ENCODE measurements at places on chromosomes 5 and 9. TPM values are rescaled to one million over a fixed set of nuclear protein-coding genes. Genes with fewer than 3 reads are reported as not detected.
A peak's percentile ranks its signal among the peaks of the same experiment; 100 is the strongest.

CXCL14 gene
- total RNA-seq: 0.26 TPM

SLC34A3 gene
- not detected for total RNA-seq

LURAP1L gene
- total RNA-seq: 87.6 TPM

PCDHGA4 gene
- 7.6 TPM for total RNA-seq

OR1Q1 gene
- total RNA-seq: not detected

TMC1 gene
- not detected for total RNA-seq

- H3K4me1 ChIP-seq: peaks cover 7% of the 10 kb centered on the region
- no peak overlapping the region for H3K27ac ChIP-seq
- no peaks in the 10 kb centered on the region for H3K27me3 ChIP-seq
- no peaks in the 10 kb centered on the region for H3K36me3 ChIP-seq
- no peak for DNase-seq
These were observed 89.8 kb downstream of the NTRK2 start for GRCh38 chr9:84759300-84759750.

GRCh38 chr5:16617274-16617968 lies 624 bp upstream of the RETREG1 start:
- H3K36me3 ChIP-seq: no peaks in the 10 kb centered on the region
- peaks cover 20% of the 10 kb centered on the region for H3K27me3 ChIP-seq
- peak overlapping the region; percentile 49 for H3K4me3 ChIP-seq

DNA sequence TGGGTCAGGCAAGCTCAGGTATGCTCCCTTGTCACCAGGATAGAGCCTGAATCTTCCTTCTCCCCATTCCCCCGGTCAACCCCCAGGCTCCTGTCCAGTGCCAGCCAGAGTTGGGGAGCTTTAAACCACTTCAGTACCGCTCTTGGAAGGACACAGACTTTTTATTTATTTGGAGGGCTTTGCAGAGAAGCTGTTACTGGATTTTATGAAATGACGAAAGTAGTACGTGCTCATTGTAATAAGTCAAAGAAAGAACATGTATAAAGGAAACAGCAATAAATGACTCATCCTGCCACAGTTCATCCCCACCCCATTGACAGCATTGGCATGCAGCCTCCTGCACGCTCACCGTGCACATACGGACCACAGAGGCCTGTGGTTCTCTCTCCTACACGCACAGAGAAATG lies 230.3 kb downstream of the AUH start:
- H3K4me1 ChIP-seq: peaks cover 15% of the 10 kb centered on the region
- H3K27ac ChIP-seq: peak overlapping the region; percentile 96
- DNase-seq: peak; percentile 100
- no peaks in the 10 kb centered on the region for H3K36me3 ChIP-seq

- peak; percentile 57 for DNase-seq
- no peak overlapping the region for H3K27ac ChIP-seq
- no peaks in the 10 kb centered on the region for H3K27me3 ChIP-seq
These were observed 5.7 kb downstream of the ZNF366 start for GRCh38 chr5:72501488-72501887.

- H3K27ac ChIP-seq: no peak overlapping the region
- no peaks in the 10 kb centered on the region for H3K27me3 ChIP-seq
- H3K36me3 ChIP-seq: peaks cover 19% of the 10 kb centered on the region
- peaks cover 8% of the 10 kb centered on the region for H3K4me1 ChIP-seq
- no peak overlapping the region for H3K4me3 ChIP-seq
These were observed 18.9 kb downstream of the CLPTM1L start for GRCh38 chr5:1325870-1326531.

DNA sequence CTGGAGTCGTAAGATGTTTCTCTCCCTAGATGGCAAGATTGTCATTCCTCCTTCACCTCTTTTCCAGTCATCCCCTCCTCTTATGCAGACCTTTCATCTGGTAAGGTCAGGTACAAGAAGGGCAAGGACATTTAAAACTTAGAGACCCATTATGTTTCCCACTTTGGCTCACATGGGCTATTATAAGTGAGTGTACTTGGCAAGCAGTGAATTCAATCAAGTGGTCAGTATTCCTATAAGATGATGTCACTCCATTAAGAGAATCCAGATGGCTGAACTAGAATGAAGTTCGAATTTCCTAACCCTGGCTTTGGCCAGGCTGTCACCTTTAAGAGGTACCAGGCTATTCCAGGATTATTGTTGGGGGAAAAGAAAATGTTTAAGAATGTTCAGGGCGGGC lies 32.2 kb downstream of the ZNF131 start:
- H3K27ac ChIP-seq: peak overlapping the region; percentile 22
- H3K27me3 ChIP-seq: no peaks in the 10 kb centered on the region
- no peaks in the 10 kb centered on the region for H3K36me3 ChIP-seq
- no peak overlapping the region for H3K4me3 ChIP-seq
- peak; percentile 71 for DNase-seq

DNA sequence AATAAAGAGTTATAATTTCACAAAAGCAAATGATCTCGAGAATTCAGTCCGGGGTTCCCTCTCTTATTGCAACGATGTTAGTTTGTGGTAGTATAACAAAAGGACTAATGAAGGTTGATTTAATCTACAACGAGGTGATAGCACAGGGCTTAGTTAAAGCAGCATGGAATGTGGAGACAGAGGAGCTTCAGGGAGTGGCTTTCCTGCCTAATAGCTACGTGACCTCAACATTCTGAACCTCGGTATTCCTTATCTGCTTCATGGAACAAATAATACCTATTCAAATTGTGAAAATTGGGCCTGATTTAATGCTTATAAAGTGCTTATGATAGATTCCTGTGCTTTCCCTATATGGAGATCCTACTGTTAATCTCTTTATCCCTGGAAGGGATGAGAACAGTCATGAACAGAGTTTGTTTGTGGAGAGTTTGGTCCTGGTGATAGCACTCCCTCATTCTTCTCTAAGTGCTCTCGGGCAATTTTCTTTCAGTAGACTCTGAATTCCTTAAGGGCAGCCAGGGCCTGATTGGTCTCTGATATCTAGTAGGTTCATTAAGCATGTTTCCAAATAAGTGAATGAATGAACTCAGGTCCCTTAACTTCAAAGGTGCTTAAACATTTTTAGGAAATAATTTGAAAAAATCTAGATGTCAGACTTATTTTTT lies 104.1 kb upstream of the TUT7 start:
- no peak for DNase-seq
- no peaks in the 10 kb centered on the region for H3K27me3 ChIP-seq
- no peak overlapping the region for H3K27ac ChIP-seq
- no peaks in the 10 kb centered on the region for H3K36me3 ChIP-seq
- H3K4me3 ChIP-seq: no peak overlapping the region

DNA sequence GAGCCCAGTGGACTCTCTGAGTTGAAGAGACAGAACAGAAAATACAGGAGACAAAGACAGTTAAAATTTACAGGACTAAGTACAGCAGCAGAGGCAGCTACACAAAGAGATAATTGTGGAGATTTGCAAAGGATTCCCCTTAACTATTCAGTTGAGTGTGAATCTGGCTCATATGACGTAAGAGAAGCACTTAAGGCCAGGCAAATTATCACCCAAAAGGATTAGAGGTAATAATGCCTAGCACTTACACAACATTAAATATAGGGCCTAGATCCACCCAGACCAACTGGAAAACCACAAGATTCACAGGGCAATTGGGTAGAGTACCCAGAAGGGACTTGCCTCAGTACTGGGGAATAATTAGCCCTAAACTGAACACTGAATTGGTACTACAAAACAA lies 41.3 kb downstream of the ADAMTS6 start:
- no peaks in the 10 kb centered on the region for H3K27me3 ChIP-seq
- no peak for DNase-seq
- no peak overlapping the region for H3K27ac ChIP-seq
- H3K4me3 ChIP-seq: no peak overlapping the region
- H3K4me1 ChIP-seq: no peaks in the 10 kb centered on the region
- no peaks in the 10 kb centered on the region for H3K36me3 ChIP-seq

DNA sequence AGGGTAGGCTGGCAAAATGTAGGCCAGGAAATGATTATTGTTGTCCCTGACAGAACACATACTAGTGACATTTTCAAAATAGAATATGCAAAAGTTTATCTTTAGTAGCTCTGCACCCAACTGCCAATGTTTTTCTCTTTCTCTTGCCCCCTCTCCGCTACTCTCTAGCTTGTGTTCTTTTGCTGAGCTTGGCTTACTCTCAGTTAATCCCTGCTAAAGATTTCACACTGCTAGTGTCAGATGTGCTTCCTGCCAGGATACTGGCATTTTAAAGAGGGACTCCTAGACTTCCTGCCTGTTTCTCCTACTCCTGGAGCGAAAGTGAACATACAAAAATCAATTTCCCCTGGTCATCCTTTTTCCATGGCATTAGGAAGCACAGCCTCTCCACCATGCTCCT lies 260.5 kb downstream of the ARRDC3 start:
- H3K4me3 ChIP-seq: no peak overlapping the region
- no peak for DNase-seq
- H3K4me1 ChIP-seq: peaks cover 15% of the 10 kb centered on the region
- no peaks in the 10 kb centered on the region for H3K27me3 ChIP-seq
- H3K36me3 ChIP-seq: no peaks in the 10 kb centered on the region
- H3K27ac ChIP-seq: no peak overlapping the region

GRCh38 chr9:14318361-14318760 lies 4.4 kb upstream of the NFIB start:
- H3K27ac ChIP-seq: no peak overlapping the region
- H3K27me3 ChIP-seq: no peaks in the 10 kb centered on the region
- DNase-seq: no peak
- no peaks in the 10 kb centered on the region for H3K36me3 ChIP-seq
